Brain pericyte (primary cell): ENCODE measurements at places on chromosomes 13 and 19.

DNA sequence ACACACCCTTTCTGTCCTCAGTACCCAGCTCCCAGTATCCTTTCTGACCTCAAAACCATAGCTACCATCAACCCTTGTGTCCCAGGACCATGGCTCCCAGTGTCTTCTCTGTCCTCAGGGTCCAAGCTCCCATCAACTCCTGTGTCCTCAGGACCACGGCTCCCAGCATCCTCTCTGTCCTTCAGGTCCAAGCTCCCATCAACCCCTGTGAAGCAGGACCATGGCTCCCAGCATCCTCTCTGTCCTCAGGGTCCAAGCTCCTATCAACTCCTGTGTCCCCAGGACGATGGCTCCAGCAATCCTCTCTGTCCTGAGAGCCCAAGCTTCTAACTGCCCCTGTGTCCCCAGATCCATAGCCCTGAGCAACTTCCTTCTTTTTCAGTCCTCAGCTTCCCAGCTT lies 1.7 kb upstream of the CADM4 start:
- no peak for DNase-seq

- DNase-seq: no peak
Observed at GRCh38 chr13:89027694-89028306, 1356.6 kb downstream of the SLITRK5 start.

GRCh38 chr13:113049521-113049941 lies 56.1 kb upstream of the F7 start:
- DNase-seq: no peak

DNA sequence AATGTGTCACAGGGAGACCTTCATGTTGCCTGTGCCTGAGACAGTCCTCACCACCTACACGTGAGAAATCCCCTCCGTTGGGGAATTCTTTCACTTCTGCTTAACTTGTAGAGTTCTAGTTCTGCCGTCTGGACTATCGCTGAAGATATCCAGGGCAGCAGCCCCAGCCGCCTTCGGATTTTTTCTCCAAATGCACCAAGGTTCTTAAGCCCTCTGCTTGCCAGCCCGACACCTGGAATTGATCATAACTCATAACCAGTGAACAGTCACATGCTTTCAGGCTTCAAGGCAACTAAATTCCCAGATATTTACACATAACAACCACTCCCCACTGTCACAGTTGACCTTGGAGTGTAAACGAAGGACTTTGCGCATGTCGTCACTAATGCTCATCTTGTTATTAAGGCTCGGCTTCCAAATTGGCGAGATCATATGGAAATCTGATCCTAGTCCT lies 114.4 kb downstream of the RAB20 start:
- no peak for DNase-seq

DNA sequence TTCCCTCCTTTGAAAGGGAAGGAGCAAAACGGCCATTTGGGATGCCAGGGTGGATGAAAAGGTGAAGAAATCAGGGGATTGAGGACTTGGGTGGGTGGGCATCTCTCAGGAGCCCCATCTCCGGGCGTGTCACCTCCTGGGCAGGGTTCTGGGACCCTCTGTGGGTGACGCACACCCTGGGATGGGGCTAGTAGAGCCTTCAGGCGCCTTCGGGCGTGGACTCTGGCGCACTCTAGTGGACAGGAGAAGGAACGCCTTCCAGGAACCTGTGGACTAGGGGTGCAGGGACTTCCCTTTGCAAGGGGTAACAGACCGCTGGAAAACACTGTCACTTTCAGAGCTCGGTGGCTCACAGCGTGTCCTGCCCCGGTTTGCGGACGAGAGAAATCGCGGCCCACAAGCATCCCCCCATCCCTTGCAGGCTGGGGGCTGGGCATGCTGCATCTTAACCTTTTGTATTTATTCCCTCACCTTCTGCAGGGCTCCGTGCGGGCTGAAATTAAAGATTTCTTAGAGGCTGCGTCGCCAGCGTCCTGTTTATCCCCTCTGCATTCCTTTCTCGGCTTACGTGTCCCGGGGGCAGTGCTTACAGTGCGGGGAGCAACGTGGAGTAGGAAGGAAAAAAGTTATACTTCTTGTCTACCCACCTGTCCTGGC lies 15.2 kb upstream of the S1PR4 start:
- DNase-seq: no peak

GRCh38 chr13:32320528-32320927 lies 5.2 kb downstream of the BRCA2 start:
- no peak for DNase-seq

DNA sequence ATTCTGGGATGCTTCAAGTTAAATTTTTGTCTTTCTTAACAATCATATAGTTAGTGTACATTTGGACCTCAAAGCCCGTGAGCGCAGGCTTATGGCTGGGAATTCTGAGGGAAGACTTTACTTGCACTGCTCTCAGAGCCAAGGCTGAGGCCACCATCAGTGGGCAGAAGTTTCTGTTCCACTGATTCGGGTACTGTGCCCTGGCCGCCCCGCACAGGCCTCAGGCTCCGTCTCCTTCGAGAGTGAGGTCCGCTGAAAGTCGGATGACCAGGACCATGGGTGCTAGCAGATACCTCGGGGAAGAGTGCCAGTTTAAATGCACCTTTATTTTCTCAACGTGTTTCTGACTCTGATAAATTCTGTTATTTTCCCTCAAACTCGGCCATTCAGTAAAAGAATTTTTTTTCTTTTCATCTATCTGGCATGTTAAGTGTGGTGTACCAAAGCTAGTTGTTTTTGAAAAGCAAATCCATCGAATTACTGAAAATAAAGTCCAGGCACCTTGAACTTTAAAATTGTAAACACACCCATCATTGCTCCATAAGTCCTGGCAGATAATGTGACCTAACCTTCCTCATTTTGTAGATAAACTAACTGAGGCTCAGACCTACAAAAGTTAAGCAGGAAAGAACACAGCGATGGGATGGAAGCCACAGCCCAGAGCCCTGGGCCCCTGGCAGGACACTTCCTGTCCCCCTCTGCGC lies 126.7 kb downstream of the SOX1 start:
- DNase-seq: no peak

- no peak for DNase-seq
Observed at GRCh38 chr19:15404780-15405211, 14.0 kb downstream of the AKAP8L start.

- DNase-seq: no peak
Observed at GRCh38 chr13:33006638-33007037, 9.6 kb upstream of the KL start.

- no peak for DNase-seq
Observed at GRCh38 chr13:90519157-90519556, 828.3 kb upstream of the MIR17HG start.

GRCh38 chr19:55377356-55378131 lies 918 bp downstream of the TMEM190 start:
- DNase-seq: no peak

DNA sequence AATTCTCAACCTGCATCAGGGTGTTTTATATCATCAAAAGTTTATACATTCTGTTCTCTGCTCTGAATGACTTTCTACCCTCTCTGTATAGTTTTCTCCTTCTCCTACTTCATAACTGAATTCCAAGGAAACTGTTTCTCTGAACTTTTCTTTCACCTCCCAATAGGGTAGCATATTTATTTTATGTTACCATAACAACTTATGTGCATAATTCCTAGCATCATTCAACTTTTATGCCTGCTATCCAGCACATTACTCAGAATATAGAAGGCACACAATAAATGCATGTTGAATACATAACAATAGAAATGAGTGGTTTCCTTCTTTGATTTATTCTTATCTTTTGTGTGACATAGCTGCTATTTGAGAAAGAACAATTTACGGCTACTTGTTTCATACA lies 2385.0 kb downstream of the PCDH9 start:
- DNase-seq: no peak

DNA sequence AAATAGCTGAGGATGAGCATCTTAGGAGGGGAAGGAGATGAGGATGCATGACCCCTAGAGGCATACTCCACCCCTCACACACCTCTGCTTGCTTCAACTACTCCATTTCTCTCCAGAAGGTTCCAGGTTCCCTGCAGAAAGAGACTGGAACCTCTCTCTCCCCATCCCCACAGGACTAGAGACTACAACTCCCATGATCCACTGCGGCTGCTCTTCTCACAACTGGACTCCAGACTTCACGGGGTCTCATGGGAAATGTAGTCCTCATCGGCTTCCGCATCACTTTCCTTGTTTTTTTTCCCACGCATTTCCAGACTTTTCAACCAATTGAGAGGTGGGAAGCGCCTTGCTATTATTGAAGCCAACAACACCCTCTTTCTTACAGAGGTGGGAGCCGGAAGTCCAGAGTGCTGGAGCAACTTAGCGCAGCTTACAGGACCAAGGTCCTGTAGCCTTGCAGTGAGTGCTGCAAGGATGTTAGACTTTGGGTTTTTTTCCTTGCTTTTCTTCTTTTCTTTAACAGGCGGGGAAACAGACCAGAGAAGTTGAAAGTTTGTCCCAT lies 13.9 kb upstream of the CACNG6 start:
- no peak for DNase-seq

GRCh38 chr13:46140044-46140443 lies 35.2 kb upstream of the CPB2 start:
- no peak for DNase-seq

DNA sequence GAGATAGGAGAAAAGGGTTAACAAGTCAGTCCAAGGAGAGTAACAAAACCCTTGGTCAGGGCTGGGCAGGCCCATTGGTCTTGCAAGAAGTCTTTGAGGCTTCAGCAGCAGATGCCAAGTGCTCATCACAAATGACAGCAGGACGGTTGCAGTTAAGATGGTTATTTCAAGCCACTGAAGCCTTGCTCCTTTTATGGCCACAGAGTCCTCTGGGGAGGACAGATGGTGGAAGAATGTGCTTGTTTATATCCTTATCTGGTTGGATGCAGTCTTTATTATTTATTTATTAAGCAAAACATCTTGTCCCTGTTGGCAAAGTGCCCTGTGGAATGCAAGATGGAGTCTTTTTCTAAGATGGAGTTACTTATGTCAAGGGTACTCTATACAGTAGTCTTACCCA lies 19.2 kb upstream of the ZNF331 start:
- DNase-seq: no peak

DNA sequence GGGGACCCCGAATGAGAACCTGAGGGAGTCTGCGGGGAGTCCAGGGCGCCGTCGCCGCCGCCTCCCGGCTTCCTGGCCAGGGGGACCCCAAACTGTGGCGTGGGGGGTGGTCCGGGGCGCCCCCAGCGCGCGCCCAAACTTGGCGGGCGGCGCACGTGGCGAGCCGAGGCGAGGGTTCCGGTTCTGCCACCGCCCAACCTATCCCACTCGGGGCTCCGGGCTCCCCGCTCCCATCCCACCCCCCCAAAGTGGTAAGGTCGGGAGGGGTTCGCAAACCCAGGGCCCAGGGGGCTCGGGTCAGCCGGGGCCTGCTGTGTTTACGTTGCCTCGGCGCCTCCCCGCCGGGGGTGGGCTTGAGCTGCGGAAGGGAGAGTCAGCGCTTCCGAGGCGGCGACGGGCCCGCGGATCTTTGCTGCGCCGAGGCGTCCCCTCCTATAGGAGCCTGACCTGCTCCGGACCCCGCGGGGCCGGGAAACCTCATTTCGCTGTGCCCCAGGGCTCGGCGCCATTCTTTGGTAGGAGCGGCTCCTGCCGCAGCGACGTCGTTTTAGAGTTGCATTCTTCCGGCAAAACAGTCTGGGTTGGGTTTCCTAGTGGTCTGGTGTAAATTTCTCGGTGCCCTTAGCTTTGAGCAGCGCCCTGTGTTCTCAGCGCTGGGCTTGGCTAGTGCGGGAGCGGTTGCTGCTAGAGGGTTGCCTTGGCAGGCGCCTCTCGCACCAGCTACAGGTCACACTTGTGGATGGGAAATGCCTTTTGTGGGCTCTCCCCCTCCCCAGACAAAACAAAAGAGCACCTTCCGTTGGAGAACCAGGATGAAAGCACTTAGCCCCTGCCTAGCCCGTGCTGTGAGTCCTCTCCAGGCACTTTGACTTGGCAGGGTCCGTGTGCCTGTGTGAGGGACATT lies 1.2 kb downstream of the DAZAP1 start:
- DNase-seq: no peak

GRCh38 chr19:30046522-30046921 lies 104.5 kb downstream of the URI1 start:
- no peak for DNase-seq

- DNase-seq: no peak
Observed at GRCh38 chr13:53014495-53015443, 13.8 kb upstream of the OLFM4 start.

DNA sequence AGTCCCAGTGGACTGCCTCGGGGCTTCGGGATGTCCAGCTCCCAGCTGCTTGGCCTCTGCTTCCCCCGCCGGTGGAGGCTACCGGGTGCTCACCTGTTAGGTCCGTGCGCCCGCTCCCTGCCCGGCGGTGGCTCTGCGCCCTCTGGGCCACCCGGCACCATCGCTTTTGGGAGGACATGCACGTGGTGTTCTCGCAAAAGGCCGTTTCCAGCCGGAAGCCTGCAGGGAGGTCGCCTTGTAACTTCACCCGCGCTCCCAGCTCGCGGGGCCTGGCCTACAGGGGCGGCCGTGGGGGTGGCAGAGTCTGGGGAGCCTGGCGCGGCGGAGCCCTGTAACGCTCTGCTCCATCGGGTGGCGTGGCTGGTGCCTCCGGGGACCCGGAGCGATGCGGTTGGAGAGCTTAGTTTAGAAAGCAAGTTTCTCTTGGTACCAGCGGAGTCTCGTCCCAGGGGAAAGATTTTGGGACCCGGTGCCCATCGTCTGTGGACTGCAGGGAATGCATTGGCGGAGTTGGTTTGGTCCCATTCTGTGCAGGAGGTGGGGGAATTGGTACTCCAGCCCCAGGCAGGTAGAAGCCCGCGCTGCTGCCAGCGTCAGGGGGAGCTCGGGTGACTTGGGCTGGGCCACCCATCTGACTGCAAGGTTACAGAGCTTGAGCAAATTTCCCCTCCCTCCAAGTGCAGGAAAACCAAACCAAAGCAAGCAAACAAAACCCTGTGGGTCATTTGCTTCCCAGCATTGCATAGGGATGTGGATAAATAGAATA lies 673 bp downstream of the SPATA13 start:
- no peak for DNase-seq

- DNase-seq: no peak
Observed at GRCh38 chr13:57823704-57824103, 192.2 kb downstream of the PCDH17 start.

GRCh38 chr19:42441049-42441445 lies 1.7 kb downstream of the CXCL17 start:
- DNase-seq: no peak

- no peak for DNase-seq
Observed at GRCh38 chr13:97133955-97134354, 88.2 kb upstream of the MBNL2 start.

- DNase-seq: no peak
Observed at GRCh38 chr13:44368599-44369368, 4.8 kb upstream of the SERP2 start.

- DNase-seq: no peak
Observed at GRCh38 chr13:22700246-22700887, 480.4 kb upstream of the SGCG start.

- DNase-seq: no peak
Observed at GRCh38 chr13:49084961-49085360, 109.2 kb downstream of the FNDC3A start.

- no peak for DNase-seq
Observed at GRCh38 chr19:47714339-47714738, 1.1 kb downstream of the EHD2 start.

- DNase-seq: no peak
Observed at GRCh38 chr13:53092931-53093330, 64.3 kb downstream of the OLFM4 start.

- no peak for DNase-seq
Observed at GRCh38 chr19:31718032-31718431, 368.8 kb upstream of the TSHZ3 start.
